Left colon (tissue), 2 donors: ENCODE measurements at places on chromosomes 2 and 18.

GRCh38 chr2:141723814-141724213, 407.0 kb downstream of the LRP1B start:
- no peak for DNase-seq

DNA sequence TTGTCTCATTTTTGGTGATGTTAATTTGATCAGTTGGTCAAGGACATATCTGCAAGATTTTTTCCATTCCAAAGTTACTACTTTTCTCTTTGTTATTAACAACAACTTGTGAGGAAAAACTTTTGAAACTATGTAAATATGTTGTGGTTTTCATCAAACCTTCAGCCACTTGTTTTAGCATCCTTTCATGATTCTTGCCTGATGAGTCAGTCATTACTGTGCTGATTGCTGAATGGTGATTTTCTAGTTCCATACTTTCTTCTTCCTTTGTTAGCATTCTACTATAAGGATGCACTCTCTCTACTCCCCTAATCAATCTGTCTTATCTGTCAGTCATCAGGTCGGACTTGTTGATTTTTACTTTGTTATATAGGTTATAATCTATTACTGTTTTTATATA, 10.9 kb downstream of the TMEM87B start:
- DNase-seq: no peak

- DNase-seq: no peak
Measured at GRCh38 chr2:112256654-112257053, 1.8 kb upstream of the ZC3H8 start.

GRCh38 chr18:29241199-29241598, 1064.3 kb upstream of the CDH2 start:
- DNase-seq: no peak

GRCh38 chr2:27306573-27307286, 1.5 kb downstream of the UCN start:
- DNase-seq: no peak

GRCh38 chr18:51639541-51639940, 442.1 kb upstream of the MEX3C start:
- DNase-seq: no peak

DNA sequence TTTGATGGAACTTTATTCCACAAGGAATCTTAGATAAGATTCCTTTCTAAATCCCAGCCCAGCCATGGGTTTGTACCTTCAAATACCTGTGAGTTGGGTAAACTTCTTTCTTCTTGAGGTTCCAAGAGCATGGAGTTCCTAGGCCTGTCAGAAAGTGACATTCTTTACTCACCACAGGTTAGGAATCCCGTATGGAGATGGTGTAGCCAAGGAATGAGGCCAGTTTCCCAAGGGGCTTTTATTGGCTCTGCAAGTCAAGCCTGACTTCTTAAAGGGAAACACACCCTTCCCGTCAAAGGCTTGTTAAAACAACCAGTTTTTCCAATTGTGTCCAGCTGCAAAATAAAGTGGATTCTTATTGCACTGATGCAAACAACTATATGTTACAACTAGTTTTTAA, 45.8 kb downstream of the STK17B start:
- no peak for DNase-seq

GRCh38 chr18:78740876-78741275, 238.7 kb upstream of the SALL3 start:
- no peak for DNase-seq

DNA sequence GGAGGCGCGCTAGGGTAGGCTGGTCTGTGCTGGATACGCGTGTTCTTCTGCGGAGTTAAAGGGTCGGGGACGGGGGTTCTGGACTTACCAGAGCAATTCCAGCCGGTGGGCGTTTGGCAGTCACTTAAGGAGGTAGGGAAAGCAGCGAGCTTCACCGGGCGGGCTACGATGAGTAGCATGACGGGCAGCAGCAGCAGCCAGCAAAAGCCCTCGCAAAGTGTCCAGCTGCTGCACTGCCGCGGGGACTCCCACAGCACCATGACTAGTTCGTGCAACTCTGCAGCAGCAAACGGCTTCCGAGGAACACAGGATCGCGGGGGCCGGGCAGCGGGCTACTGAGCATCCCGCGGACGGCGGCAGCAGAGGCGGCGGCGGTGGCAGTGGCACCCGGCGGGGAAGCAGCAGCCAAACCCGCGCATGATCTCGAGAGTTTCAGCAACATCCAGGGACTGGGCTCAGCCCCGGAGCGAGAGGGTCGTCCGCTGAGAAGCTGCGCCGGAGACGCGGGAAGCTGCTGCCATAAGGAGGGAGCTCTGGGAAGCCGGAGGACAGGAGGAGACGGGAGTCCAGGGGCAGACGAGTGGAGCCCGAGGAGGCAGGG, 368 bp downstream of the TMEFF2 start:
- DNase-seq: no peak

- no peak for DNase-seq
Measured at GRCh38 chr2:112519506-112519905, 22.8 kb upstream of the POLR1B start.

GRCh38 chr2:168378960-168379669, 77.0 kb upstream of the CERS6 start:
- DNase-seq: no peak

DNA sequence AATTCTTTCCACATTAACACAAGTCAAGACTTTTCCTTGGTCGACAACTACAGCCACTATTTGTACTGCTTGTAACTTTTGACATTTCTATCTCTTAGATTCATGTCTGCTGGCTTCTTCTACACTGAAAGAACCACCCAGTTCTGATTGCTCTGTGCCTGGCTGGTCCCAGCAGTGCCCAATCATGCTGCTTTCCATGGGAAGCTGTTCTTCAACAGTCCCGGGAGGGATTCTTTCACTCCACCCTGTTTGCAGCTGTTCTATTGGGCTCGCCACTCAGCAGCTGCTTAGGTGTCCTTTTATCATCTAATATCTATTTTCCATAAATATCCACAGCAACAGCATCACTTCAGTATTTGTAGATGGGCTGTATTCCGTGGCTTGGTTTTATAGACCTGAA, 471.1 kb upstream of the SMIM21 start:
- no peak for DNase-seq

- no peak for DNase-seq
Measured at GRCh38 chr2:187655001-187655400, 100.8 kb upstream of the TFPI start.

DNA sequence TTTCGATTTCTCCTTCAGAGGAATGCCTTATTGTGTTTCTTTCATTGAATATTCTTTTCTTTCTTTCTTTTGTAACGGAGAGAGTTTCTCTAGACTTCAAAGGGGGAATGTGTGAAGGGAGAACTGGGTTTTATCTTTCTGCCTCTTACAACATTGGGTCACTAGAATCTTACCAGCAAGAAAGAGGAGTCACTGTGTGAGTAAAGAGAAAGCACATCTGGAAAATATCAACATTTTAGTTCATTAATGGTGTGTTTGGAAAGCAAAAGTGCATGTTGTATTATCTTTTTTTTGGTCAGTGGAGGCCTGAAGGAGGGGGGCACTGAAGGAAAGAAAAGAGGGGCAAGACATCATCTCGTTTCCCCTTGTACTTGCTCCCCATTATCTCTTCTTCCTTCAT, 86.6 kb upstream of the THOC1 start:
- no peak for DNase-seq

DNA sequence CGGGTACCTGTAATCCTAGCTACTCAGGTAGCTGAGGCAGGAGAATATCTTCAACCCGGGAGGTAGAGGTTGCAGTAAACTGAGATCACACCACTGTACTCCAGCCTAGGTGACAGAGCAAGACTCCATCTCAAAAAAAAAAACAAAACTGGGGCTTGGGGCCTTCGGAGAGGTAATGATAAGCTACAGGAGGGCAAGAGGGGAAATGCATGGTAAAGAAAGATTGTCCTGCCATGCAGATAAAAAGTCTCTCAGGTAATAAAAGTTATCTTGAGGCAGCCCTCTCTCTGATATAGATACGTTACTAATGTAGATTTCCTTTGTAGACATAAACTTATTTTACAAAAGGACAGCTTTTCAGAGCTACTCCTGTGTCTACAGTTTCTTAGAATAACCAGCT, 3.7 kb upstream of the RAB1A start:
- DNase-seq: no peak

GRCh38 chr2:238652053-238652770, 195.7 kb upstream of the TWIST2 start:
- no peak for DNase-seq

DNA sequence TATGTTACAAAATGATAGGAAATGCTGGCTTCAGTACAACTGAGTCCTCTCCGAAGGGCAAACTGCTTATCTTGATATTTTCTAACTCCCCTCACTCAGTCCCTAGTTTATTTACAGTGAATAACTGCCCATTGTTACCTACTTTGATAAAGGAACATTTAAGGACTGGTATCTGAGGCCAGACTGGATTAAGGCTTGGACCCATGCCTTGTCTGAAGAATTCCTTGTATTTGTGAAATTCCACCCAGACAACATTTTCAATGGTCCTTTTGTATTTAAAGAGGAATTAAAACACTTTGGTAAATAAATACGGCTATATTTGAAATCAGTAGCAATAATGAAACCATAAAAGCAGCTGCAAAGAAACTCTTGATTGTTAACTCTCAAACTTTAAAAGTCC, 58.3 kb downstream of the PELI1 start:
- DNase-seq: no peak

DNA sequence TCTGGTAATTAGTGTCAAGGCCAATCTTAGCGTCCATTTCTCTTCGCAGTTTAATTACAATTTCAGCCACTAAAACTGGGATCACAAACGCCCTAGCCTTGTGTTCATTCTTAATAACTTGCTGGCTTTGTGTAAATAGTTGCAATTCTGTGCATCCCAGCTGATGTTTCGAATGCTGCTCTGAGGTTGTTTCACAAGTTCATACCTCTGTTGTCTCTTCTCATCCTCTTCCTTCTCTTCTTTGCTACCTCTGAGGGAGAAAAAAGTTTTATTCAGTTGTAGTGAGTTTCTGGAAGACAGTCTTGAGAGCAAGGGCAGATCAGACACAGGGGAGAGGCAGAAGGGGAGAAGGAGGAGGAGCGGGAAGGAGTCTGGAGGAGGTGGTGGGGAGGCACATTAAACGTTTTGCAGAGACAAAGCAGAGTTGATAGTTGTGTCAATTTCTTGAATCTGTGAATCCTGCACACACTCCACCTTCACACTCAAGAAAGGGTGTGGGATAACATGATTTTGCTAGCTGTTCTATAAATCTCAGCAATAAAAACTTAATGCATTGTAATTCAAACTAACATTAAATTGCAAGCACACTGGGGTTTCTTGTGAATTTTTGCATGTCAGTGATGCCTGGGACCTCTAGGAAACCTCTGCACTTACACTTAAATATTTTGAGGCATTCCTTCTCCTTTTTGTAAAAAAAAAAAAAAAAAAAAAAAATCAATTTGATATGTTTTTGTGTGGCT, 6.8 kb downstream of the MEIS1 start:
- no peak for DNase-seq

DNA sequence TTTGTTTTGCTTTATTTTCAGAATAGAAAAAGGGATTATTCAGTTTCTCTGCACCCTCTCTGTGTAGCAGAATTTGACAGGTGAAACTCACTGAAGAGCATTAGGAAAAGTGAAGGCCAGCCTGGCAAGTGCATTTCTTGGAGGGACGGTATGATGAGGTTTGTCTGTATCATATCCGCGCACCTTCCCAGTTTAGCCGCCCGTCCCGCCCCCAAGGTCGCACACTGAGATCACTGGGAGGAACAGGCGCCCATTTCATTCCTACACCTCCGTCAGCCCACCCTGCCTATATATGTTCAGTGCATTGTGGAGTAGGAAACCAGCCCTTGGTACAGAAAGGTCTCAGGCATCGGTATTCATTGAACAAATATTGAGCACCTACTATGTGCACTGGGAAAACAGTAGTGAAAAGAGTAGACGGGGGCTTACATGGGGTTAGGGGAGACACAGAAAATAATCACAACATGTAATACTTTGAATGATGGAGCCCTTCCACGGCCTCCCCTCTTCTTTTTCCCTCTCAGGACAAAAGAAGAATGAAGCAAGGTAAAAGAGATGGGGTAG, 678 bp upstream of the FECH start:
- no peak for DNase-seq

DNA sequence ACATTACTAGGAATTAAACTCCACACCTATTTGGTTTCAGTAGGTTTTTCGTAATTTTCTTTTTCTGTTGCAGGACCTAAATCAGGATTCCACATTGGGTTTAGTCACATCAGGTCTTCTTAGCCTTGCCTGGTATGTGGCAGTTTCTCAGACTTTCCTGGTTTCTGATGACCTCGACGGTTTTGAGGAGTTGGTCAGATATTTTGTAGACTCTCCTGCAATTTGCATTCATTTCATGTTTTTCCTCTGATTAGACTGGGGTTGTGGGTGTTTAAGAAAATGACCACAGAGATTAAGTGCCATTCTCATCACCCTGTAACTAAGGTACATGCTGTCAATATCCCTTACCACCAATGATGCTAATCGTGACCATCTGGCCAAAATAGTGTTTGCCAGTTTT, 97.3 kb upstream of the ST6GAL2 start:
- DNase-seq: no peak

DNA sequence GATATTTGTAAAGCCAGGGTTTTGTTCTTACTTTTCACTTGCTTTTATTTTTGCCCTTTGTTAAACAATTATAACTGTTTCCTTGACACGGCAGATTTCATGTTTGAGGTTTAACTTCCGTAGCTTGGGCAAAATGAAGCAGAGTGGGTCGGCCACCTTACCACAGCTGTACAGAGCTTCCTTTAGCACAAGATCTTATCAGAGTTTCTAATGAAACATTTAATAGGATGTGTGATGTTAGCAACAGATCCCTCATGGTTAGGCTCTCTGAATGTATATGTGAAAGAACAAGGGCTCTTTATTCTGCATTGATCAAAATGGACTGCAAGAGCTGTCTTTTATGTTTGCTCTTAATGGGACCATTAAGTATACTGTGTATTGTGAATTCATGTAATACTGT, 22.3 kb downstream of the RNF125 start:
- no peak for DNase-seq

- no peak for DNase-seq
Measured at GRCh38 chr2:180046202-180046601, 39.1 kb upstream of the CWC22 start.

DNA sequence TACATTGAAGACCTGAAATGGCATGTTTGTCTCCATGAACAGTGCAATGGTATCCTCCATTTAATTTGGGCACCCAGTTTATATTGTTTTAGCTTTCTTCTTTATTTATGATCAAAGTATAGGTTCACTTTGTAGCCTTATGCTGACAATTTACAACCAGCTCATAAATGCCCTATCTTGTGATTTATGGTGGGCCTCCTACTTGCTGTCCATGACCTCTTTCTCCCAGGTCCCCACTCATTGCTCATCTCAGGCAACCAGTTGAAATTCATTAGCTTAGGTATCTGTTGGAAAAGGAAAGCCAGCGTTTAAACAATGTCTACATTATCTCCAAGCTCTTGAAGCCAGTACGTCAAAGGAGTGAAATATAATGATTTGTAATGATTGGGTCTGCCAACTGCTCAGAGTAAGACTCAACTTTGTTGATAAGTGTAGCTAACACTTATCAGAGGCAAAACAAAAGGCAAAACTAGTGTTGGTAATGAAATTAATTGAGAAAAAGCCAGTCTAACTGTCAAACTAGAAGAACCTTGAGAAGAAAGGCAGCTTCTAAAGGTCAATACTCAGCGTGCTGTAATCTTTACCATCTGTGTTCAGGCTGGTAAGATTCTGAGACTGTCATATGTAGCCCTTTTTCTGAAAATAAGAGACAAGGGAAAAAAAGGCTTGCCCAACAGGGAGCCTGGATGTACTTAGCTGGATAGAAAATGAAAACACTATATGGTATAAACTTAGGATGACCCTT, 695.9 kb downstream of the EPHA4 start:
- DNase-seq: no peak

GRCh38 chr2:46487667-46488335, 8.4 kb downstream of the TMEM247 start:
- DNase-seq: peak; percentile 40
